Stimulated activated CD8-positive, alpha-beta memory T cell treated with anti-CD3 and anti-CD28 coated beads, Interleukin-7, amount 100 ng/mL, for 24 hours (primary cell): ENCODE measurements at places on chromosomes 1 and 21.

GRCh38 chr1:117143871-117144270 lies 22.3 kb upstream of the TRIM45 start:
- DNase-seq = no peak

DNA sequence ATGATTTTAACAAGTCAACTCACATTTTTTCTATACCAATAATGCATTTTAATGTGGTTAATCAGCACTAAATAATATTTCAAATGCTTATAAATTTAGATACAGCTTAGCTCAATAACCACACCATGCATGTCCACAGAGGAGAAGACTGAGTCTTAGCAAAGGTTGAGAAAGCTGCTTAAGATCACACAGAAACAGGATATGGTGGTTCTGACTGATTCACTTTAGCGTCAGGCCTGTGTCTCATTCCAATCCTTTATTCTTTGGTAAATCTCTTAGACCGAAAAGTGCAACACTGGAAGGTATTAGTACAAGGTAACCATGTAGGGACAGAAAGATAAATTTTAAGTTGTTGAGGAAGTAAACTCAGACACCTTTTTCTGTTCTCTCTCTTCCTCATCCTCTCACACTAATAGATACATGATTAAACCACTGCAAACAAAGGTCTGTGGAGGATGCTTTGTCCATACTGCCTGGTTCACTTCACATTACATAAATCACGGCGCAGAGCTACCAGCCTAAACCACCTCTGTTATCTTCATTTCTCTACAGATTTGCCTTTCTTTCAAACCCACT lies 139.0 kb downstream of the DPYD start:
- no peak for DNase-seq

DNA sequence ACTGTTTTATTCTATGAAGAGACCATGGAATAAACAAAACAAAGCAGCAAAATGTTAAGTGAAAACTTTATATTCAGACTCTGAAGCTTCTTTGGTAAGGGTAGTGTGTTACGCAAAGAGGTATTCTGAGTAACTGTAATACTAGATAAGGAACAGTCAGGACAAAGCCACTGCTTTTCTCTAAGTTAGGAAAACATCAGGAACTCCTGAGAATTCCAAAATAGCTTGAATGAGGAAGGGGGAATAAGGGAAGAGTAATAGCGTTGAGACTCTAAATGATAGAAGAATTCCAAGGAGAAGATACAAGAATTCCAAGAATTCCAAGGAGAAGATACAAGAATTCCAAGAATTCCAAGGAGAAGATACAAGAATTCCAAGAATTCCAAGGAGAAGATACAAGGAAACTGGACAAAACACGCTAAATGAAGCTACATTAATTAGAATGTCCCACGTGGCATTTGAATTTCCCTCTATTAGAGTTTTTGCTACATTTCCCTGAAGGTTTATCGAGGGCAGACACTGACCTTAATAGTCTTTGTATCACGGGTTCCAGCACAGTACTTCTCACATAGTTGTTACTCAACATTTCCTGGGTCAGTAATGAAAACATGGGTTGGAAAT lies 71.5 kb downstream of the SMYD3 start:
- DNase-seq = no peak

GRCh38 chr21:24594082-24594481 lies 1013.2 kb downstream of the MRPL39 start:
- DNase-seq = no peak

DNA sequence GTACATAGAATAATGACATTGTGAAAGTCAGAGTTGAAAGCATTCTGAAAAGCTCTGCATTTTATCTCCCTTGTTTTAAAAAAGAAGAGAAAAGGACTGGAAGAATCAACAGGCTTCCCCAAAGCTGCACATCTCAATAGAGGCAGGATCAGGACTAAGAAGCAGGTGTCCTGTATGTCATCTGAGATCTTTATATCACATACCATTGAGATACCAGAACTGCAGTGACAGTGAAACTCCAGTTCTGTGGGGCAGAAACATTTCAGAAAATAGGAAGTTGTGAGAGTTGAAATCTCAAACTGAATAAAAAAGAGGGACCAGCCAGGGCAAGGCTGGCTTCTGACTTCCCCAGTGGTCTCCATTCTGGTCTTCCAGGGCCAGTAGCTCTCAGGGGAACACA lies 33.0 kb upstream of the SH2D1B start:
- DNase-seq = no peak

GRCh38 chr1:108179018-108179417 lies 21.1 kb downstream of the SLC25A24 start:
- no peak for DNase-seq
